ENCODE measurements at places on chromosomes 3 and 15. TPM values are rescaled to one million over a fixed set of nuclear protein-coding genes. Genes with fewer than 3 reads are reported as not detected.

- no peak for DNase-seq
These were observed 64.4 kb downstream of the SLMAP start for GRCh38 chr3:57820479-57820878.

DNA sequence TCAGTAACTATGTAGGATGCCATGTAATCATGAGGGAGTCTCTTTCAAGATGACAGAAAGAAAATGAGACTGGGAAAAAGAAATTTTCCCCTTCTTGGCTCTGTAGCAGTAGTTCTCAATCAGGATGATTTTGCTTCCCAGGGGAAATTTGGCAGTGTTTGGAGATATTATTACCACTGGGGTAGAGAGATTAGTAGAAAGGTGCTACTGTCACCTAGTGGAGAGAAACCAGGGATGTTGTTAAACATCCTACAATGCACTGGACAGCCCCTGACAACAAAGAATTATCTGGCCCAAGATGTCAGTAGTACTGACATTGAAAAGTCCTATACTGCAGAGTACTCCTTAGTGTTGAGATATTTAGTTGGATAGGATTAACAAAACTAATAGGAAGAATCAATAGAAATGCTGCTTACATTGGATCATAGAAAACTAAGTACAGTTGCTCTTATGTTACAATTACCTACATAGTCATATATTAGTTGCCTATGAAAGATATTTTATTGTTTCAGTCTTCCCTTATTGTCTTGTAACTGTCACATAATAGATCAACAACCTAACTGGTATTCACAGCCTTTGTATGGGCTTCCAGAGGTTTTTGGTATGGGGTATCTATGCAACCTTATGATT is 433.3 kb downstream of the RAP2B start:
- no peak for DNase-seq

GRCh38 chr15:79101866-79102581 is 11.4 kb upstream of the RASGRF1 start:
- no peak for DNase-seq

DNA sequence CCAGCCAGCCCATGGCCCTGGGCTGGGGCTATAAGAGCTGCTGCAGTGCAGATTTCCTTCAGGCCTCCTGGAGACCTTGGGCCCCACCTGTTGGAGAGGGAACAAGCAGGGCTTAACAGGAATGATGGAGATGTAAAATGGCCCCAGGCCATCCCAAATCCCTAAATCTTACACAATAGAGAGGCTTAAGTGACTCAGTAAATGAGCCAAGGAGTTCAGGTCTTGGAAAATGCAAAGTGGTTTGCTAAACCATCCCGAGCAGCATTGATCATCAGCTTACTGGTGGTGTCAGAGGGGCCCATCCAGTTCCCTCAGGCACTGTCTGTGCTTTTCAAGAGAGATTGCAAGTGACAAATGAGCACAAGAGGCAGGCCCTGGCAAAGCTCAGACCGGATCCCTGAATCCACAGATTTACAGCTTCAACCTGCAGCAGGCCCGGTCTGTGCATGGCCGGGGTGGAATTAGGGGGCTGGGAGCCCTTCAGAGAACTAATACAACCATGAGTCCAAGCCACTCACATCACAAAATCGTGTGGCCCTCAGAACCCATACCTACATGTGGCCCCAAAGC is 325.4 kb downstream of the UACA start:
- no peak for DNase-seq

DNA sequence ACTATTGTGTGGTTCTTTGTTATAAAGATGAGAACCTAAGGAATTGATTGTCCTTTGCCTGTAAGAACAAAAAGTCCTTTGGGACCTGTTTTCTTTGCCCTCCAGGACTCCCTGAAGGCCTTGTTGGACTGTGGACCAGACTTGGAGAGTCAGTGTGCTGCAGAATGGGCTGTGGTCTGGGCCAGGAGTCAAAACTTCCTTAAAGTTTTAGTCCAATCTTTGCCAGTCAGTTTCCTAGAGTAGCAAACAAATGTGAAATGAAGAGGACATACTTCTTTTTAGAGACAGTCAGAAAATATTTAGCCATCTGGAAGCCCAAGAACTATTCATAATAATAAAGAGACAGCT is 45.4 kb downstream of the PDE8A start:
- DNase-seq: no peak

DNA sequence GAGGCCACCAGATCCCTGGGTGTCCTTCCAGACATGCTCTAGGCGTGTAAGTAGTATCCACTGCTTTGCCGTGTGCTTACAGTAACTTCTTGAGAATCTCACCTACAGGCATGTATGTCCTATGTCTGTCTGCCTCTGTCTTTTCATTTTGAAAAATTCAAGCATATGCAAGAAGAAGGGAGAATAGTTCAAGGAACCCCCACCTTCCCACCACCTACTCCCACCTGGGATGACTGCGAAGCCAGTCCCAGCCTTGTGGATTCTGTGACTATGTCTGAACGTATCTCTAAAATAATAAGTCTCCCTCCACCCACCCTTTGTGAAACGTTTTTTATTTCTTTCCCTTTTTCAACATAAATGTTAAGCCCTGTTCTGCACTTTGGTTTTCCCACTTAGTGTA is 15.0 kb downstream of the CHST13 start:
- DNase-seq: no peak

GRCh38 chr3:54243056-54243931 is 120.9 kb downstream of the CACNA2D3 start:
- DNase-seq: no peak

GRCh38 chr3:60594025-60594424 is 657.2 kb downstream of the FHIT start:
- peak; percentile 75 for DNase-seq

DNA sequence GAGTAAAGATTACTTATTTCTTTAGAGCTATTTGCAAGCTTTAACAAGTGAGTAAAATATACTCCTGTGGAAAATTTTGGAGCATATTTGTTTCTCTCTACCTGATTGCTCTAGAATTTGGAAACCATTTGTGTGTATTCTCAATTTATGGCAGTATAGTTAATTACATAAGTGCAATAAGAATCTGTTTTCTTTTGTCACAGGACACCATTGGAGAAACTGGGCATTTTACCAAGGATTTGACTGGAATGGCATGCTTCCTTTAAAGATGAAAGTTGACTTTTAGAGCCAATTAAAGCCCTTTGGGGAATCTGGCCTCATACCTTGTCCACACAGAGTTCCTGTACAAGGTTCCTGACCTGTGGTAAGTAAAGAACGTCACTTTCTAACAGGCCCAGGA is 38.4 kb downstream of the PAQR5 start:
- DNase-seq: no peak

GRCh38 chr15:28113394-28114113 is 14.4 kb upstream of the OCA2 start:
- DNase-seq: no peak

DNA sequence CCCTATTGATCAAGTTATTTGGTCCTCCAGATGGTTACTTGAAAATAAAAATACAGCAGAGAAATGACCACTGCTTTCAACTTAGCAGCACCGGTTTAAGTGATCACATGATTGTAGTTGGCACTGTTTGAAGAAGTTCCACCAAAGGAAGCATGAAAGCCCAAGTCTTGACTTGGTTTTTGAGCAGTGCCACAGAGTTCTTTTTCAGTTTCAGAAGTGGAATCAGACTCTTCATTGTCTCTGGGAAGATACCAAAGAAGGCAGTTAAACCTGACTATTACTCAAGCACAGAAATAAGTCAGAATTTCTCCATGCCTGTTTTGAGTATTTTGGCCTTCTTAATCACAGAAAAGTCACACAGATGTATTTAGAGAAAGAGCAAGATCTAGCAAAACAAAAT is 66.7 kb downstream of the BBX start:
- no peak for DNase-seq

- DNase-seq: no peak
These were observed 8.0 kb downstream of the IP6K2 start for GRCh38 chr3:48709051-48709461.

DNA sequence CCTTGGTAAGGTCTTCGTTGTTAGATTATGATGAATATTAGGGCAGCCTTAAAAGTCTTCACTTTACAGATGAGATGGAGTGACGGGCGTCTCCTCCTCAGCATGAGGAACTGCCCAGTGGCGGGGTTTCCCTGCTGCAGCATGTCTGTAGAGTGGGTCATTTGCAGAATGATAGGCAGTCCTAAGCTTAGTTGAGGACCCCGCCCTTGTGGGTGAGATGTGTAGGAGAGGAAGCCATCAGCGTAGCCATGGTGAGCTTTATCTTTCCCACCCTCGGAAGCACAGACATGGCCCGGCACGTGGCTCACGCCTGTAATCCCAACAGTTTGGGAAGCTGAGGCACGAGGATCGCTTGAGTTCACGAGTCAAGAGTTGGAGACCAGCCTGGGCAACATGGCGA is 877 bp downstream of the NIT2 start:
- DNase-seq: no peak

DNA sequence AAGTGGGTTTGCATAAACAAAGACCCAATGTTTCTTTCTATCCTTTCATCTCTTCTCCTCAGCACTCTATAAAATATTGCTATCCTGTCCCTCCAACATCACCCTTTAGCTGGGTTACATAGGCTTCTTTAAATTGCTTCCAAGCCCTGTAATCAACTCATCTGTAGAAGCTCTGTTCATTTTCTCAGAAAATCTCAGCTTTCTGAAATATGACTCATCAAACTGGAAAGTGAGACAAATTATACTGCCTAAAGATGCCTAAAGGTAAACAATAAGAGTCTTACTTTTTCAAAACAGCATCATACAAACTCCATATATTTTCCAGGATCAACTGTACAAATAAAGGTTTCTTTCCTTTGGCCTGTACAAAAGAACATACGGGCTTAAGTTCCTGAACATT is 33.8 kb downstream of the EFL1 start:
- DNase-seq: no peak

- DNase-seq: no peak
These were observed 158.4 kb downstream of the TIGIT start for GRCh38 chr3:114452256-114452655.

DNA sequence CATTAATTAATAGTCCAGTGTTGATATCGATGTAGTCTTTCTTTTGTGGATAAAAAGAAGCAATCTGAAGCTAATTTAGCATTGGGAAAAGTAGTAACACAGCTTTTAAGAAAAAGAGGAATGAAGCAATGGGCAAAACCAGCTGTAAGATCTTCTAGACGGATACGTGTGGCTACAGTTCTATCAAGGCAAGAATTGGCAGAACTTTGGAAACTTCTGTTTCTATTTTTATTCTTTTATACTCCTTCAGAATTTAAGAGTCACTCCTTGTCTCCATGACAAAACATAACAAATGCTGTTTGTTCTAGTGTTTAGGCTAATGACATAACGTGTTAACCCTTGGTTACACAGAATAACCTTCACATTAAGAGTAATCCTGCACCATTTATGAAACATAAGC is 289.2 kb downstream of the ROBO2 start:
- peak; percentile 83 for DNase-seq

- no peak for DNase-seq
These were observed 16.8 kb downstream of the SH2D7 start for GRCh38 chr15:78109156-78109555.

Gene GOLGA6D
- 0.30 TPM for total RNA-seq

Gene TJP1
- total RNA-seq: 76.4 TPM

Gene WDR72
- 0.69 TPM for total RNA-seq

Gene PPP4R2
- 75.8 TPM for total RNA-seq

Gene AADACL2
- 21.6 TPM for total RNA-seq

Gene ELL3
- 14.2 TPM for total RNA-seq

Gene TMEM42
- 7.0 TPM for total RNA-seq

Gene PRR20G
- total RNA-seq: not detected

Gene SCN5A
- 0.39 TPM for total RNA-seq

Gene KCNAB1
- 6.3 TPM for total RNA-seq
